ENCODE measurements at places on chromosomes 16 and 17.

DNA sequence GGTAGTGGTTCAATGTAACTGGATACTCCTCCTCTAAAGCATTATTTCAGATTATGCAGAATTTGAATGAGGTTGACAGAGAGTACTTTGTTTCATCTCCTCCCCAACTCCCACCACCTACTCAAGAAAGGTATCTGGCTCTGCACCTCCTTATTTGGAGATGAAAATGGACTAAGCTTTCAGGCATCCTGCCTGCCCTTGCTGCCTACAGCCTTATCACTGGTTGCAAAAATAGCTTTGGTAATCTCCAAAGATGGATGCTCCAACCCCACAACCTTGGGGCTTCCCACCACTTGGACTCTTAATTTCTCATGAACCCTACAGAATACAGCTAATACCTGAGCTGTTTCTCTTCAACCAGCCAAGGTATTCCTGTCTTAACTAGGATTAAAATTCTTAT, 45.3 kb upstream of the CORO6 start:
- no peak for DNase-seq

DNA sequence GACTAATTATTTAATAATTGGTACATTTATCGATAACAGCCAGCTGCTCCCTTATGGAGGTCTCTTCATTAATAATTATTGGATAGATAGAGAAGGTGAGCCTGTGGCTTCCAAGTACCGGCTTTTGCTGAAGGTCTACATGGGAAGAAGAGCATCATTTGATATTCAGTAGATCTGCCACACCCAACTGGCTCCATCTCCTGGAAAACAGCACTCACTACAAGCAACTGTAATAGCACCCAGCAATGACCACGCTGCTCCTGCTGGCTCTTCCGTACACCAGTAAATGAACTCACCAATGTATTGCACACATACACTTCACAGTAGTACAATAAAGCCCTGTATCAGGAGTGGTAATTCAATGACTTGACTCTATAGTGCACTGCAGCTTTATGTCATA, 19.5 kb downstream of the MARVELD3 start:
- no peak for DNase-seq

DNA sequence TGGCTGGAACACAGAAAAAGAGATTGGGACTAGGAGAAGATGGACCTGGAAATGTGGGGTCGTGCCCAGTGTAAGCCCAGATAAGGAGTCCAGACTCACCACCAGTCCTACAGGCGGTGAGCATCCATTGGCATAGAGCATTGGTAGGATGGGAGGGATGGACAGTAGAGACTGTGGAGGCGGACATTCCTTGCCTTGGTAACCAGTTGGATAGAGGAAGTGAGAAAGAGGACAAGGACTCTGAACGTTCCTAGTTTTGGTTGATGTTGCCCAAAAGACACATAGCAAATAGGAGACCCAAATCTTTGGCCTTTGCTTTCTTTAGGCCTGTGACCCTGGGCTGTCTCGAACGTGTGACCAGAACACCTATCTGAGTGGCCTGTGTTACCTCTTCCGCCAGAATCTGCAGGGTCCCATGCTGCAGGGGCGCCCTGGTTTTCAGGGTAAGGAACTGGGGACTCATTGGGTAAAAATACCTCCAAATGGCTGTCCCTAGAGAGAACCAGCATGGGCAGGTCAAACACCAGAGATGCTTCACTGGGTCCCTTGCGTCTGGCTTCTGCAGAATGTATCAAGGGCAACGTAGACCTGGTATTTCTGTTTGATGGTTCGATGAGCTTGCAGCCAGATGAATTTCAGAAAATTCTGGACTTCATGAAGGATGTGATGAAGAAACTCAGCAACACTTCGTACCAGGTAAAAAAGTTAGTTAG, 6.4 kb downstream of the ITGAL start:
- DNase-seq = no peak

GRCh38 chr16:79792664-79793351, 192.3 kb upstream of the MAF start:
- no peak for DNase-seq

GRCh38 chr16:89003831-89004208, 26.8 kb upstream of the CBFA2T3 start:
- no peak for DNase-seq

GRCh38 chr17:57603546-57603945, 141.6 kb downstream of the CCDC182 start:
- DNase-seq = no peak

GRCh38 chr17:64635647-64636305, 26.3 kb downstream of the SMURF2 start:
- no peak for DNase-seq

GRCh38 chr16:58345574-58346354, 46.5 kb upstream of the GINS3 start:
- no peak for DNase-seq
